Activated CD4-positive, alpha-beta T cell treated with anti-CD3 and anti-CD28 coated beads for 24 hours (primary cell): ENCODE measurements at places on chromosomes 11 and 22.

DNA sequence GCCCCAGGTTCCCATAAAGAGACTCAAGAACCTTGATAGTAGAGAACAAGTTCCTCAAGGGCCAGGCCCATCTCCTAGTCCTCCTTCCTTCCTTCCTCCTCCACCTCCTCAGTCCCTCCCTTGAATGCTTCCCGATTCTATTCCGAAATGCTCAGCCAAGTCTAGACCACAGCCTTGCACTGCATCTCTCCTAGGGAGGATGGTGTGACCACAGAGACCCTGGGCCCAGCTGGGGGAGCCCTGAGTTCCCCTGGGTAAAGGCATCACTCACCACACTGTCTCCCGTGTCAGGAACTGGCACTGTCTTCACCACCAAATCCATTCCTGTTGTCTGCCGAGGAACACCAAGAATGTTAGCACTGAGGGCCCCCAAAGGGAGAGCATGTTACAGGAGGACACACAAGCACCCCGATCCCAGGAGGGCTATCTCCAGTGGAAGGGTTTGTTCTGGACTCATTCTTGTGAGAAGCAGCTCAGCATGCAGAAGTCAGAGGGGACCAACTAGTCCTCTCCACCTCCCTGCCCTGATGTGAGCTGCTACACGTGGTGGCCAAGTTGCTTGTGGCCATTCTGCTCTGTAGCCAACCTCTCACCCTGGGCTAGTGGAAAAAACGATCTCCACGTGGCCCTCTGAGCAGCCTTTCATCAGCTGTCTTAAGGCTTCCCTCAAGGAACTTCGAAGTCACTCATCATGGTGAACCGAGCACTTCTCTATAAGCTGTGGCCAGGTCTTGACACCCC, 8.7 kb downstream of the IFT27 start:
- no peak for DNase-seq

GRCh38 chr22:46162285-46162684, 12.0 kb downstream of the PPARA start:
- DNase-seq: no peak

GRCh38 chr11:60130496-60130895, 42.0 kb downstream of the MS4A2 start:
- DNase-seq: no peak

GRCh38 chr11:1785749-1786413, 22.2 kb upstream of the CTSD start:
- DNase-seq: no peak

- no peak for DNase-seq
Measured at GRCh38 chr11:44372989-44373388, 63.0 kb upstream of the ALX4 start.

DNA sequence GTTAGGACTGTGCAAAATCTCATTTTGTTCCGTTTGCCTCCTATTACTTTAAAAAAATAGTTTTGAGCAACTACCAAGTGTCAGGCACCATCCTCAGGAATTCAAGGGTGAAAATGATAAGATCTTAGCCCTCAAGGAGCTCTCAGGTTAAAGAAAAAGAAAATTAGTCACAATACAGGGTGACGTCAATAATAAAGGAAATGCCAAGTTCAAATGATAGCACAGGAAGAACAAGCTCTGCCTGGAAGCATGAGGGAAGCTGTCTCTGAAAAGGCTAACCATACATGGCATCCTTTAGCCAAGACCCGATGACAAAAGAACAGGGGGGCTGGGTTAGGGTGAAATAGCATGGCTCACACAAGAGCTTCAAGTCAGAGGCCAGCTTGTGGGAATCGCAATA, 11.1 kb upstream of the MPZL2 start:
- no peak for DNase-seq

DNA sequence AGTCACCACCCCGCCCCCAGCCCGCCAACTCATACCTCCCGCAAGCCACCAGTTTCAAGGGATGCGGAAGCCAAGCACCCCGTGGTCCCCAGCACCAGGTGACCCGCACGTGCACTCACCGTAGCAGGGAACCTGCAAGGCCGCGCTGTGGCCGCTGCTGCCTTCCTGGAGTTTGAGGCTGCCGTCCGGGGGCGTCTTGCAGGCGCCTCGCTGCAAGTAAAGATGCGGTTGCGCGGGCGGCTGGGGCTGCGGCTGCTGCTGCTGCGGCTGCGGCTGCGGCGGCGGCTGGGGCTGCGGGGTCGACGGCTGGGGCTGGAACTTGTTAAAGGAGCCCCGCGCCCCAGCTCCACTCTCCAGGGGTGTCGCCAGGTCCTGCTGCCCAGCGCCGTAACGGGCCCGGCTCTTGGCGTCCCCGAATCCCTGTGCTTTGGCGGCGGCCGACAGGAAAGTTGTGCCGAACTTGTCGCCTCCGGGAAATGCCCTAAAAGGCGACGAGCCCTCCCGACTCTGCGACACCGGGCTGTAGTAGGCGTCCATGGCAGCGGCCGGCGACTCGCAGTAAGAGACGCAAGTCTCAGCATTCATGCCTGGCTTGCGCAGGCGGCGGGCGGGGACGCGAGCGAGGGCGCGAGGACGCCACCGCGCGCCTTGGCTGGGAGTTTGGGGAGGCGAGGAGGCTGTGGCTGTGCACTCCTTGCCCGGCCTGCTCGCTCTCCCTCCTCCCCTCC, at the start of gene ALX4:
TSS of gene ALX4 (minus strand) at position 662 of the 728 bp plus-strand sequence. CDS start at position 585, 77 bp downstream.
- no peak for DNase-seq

DNA sequence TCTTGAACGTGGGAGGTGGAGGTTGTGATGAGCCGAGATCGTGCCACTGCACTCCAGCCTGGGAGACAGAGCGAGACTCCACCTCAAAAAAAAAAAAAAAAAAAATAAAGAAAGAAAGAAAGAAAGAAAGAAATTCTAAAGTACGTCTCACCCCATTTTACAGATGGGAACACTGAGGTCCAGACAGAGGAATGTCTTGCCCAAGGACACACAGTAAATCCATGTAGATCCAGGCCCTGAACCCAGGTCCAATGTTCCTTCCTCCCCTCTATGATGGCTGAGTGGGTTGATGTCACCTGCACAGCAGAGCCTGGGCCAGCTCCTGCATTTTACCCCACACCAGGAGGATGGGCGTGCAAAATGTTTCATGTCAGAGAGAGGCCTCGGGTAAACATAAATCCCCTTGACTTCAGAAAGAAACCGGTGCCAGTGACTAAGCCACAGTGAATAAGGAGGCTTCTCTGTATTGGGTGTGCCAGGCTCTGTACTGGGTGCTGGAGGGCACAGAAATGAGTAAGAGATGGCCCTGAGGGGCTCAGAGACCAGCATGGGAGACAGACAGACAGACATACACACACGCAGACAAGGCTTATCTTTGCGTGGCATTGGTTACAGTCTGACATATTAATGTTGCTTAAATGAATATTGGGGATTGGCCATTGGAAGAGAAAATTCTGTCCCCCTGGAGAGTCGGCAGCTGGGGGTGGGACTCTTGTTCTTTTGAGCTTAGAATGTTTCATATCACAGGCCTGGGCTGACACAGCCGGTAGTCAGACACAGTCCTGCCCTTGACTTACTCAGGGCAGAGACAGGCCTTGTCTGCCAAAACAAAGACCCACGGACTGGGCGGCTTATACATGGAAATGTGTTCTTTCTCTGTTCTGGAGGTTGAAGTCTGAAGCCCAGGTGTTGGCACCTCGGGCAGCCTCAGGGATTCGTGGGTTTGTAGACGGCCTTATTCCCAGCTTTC, 105.4 kb downstream of the MIAT start:
- no peak for DNase-seq
